Left ventricle myocardium inferior (tissue), 1 donor: ENCODE measurements at places on chromosomes 13 and 19.
A peak's percentile ranks its signal among the peaks of the same experiment; 100 is the strongest.

DNA sequence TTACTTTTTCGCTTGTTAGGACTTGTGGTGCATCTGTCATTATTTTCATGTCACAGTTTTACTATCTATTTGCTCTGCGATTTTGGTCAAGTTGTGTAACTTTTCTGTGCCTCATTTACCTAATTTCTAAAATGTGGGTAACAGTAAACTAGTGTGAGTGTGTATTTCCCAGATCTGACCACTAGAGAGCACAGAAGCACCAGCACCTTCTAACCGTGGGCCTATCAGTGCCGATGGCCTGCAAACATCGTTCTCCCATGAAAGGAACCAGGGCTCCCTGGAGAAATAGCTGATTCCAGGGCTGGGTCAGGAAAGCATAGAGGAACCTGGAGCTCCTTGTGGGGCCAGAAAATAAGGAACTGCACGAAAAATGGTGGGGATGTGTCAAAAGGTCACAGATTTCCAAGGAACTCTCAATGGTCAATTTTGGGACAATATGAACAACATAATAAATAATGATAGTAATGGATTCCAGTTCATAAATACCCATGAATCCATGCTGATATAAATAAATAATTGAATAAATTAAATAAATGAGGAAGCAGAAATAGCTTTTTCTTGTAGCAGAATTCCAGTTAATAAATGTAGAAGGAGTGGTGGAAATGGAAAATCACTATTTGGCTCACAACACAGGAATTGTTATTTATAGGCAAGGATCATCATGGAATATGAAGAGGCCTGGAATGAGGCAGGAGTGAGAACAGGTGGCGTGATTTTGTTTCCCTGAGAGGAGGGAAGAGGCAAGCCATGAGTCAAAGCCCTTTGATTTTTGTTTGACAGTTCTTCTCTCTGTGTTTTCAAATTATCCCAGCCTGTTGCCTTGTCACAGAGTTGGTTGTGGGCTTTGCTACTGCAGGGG lies 31.1 kb downstream of the CEACAM8 start:
- H3K36me3 ChIP-seq = no peaks in the 10 kb centered on the region
- H3K27ac ChIP-seq = no peak overlapping the region
- peaks cover 16% of the 10 kb centered on the region for H3K4me1 ChIP-seq
- peaks cover 16% of the 10 kb centered on the region for H3K27me3 ChIP-seq
- DNase-seq = no peak
- H3K4me3 ChIP-seq = no peak overlapping the region

DNA sequence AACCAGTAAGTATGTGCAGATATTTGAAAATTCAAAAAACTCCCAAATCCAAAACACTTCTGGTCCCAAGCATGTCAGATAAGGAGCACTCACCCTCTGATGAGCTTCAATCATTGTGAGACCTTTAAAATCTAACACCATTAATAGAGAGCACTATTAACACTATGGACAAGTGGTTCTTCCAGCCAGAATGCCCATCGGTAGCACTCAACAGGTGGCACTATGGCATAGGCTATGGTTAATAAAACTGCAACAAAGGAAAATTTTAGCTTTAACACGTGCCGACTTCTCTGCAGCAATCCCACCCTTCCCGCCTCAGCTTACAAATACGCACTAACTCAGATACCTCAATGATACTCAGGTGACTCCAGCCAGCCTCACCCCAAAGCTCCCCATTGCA lies 62.3 kb downstream of the COL4A2 start:
- DNase-seq = no peak
- H3K27me3 ChIP-seq = no peaks in the 10 kb centered on the region

DNA sequence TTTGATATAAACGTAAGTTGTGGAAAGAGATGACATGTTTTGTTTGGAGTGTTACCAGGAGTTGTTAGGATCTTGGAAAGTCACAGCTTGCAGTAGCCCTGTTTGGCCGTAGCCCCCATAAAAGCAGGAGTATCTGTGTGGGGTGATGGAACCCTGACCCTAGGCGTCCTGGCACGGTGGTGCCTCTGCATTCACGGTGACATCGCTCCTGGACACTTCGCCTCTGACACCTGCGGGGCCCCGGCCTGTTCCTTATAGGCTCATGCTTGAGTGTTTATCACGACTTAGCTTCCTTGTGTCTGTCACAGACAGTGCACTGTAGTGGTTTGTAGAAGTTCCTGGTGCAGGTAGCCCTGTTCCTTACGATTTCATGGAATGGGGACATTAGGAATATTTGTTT lies 74.2 kb downstream of the ATP11A start:
- H3K27me3 ChIP-seq = no peaks in the 10 kb centered on the region
- no peak overlapping the region for H3K4me3 ChIP-seq
- no peak for DNase-seq
- no peaks in the 10 kb centered on the region for H3K36me3 ChIP-seq
- H3K4me1 ChIP-seq = peaks cover 37% of the 10 kb centered on the region
- H3K27ac ChIP-seq = no peak overlapping the region

DNA sequence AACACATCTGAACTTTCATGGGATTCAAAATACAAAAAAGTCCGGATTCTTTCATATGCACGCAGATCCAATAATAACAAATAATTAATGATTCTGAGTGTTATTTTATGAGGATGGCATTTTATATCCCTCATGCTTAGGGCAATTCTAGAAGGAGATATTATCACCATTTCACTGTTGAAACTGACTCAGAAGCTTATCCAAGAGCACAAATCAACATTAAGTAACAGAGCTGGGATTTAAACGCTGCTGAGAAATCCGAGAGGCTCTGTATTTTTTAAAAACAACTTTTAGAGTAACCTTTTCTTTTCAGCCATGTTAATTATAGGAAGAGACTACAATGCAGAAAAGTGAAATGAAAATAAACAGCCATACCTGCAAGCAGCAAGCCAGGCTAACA lies 30.3 kb downstream of the ATP7B start:
- no peaks in the 10 kb centered on the region for H3K36me3 ChIP-seq
- peaks cover 19% of the 10 kb centered on the region for H3K4me1 ChIP-seq
- no peak overlapping the region for H3K4me3 ChIP-seq
- DNase-seq = no peak

DNA sequence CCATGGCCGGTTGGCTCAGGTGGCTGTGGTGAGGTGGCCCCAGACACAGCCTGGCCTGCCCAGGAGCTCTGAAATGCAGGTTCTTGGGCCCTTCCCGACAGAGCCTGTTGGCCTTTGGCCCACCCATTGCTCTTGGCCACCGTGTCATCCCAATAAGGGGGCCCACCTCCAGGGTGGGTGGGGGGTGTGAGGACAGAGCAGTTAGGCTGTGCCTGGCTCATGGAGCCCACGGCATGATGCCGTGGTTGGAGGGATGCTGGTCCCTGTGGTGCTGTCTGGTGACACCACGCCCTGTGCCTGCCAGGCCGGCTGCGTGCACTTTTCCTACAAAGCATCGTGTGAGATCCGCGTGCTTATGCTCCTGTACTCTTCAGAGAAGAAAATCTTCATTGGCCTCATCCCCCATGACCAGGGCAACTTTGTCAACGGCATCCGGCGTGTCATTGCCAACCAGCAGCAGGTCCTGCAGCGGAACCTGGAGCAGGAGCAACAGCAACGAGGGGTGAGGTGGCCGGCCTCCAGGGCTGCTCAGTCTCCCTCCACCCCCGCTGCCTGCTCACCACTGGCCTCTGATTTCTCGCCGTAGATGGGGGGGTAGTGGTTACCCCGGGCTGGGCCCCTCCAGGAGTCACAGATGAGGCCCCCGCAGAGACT lies 7.6 kb downstream of the PNKP start:
- no peaks in the 10 kb centered on the region for H3K27me3 ChIP-seq
- DNase-seq = no peak
- H3K4me1 ChIP-seq = peaks cover 33% of the 10 kb centered on the region
- H3K4me3 ChIP-seq = no peak overlapping the region
- H3K27ac ChIP-seq = no peak overlapping the region
- H3K36me3 ChIP-seq = peaks cover 96% of the 10 kb centered on the region

- H3K4me1 ChIP-seq = no peaks in the 10 kb centered on the region
- no peaks in the 10 kb centered on the region for H3K36me3 ChIP-seq
- DNase-seq = no peak
- no peak overlapping the region for H3K27ac ChIP-seq
- no peak overlapping the region for H3K4me3 ChIP-seq
These were observed 14.2 kb downstream of the CACNA1A start for GRCh38 chr19:13492128-13492527.

- H3K36me3 ChIP-seq = peaks cover 8% of the 10 kb centered on the region
- peaks cover 37% of the 10 kb centered on the region for H3K4me1 ChIP-seq
- H3K27ac ChIP-seq = peak overlapping the region; percentile 54
- no peaks in the 10 kb centered on the region for H3K27me3 ChIP-seq
- no peak for DNase-seq
These were observed 4.3 kb downstream of the RNF113B start for GRCh38 chr13:98172590-98173422.

DNA sequence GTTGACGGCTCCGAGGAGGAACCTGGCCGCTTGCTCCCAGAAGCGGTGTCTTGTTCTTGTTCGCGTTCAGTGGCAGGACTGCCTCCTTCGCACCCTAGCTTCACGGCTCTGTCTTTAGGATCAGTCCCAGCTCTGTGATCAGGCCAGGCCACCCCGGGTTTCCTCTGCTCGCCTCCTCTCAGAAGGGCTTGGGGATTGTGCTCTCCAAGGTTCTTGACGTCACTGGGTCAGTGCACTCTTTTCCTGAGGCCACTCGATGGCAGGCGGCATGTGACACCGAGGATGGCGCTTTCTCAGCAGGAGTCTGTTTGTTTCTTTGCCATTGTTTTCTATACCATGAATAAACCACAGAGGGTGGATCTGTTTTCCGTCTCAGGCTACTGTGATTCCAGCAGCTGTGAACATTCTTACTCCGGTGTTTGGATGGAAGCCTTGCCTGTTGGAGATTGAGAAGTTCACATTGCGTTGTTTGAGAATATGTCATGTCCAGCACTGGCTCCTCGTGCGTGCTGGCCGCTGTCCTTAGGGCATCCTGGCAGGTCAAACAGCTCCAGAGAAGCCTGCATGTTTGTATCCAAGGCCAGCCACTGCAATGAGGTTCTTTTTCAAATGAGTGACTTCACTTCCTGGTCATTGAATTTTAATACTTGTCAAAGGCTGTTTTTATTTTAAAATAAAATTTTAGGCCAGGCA lies 44.5 kb downstream of the SLC7A9 start:
- H3K27ac ChIP-seq = no peak overlapping the region
- peaks cover 3% of the 10 kb centered on the region for H3K36me3 ChIP-seq
- DNase-seq = no peak
- no peaks in the 10 kb centered on the region for H3K4me1 ChIP-seq
- peaks cover 53% of the 10 kb centered on the region for H3K27me3 ChIP-seq
- no peak overlapping the region for H3K4me3 ChIP-seq
